Activated naive CD4-positive, alpha-beta T cell treated with Interleukin-2 at 50 U/mL for 16 hours (primary cell): ENCODE measurements at places on chromosomes 2 and 18.
A peak's percentile ranks its signal among the peaks of the same experiment; 100 is the strongest.

- no peak for DNase-seq
Measured at GRCh38 chr18:36124841-36125240, 4.3 kb downstream of the SLC39A6 start.

DNA sequence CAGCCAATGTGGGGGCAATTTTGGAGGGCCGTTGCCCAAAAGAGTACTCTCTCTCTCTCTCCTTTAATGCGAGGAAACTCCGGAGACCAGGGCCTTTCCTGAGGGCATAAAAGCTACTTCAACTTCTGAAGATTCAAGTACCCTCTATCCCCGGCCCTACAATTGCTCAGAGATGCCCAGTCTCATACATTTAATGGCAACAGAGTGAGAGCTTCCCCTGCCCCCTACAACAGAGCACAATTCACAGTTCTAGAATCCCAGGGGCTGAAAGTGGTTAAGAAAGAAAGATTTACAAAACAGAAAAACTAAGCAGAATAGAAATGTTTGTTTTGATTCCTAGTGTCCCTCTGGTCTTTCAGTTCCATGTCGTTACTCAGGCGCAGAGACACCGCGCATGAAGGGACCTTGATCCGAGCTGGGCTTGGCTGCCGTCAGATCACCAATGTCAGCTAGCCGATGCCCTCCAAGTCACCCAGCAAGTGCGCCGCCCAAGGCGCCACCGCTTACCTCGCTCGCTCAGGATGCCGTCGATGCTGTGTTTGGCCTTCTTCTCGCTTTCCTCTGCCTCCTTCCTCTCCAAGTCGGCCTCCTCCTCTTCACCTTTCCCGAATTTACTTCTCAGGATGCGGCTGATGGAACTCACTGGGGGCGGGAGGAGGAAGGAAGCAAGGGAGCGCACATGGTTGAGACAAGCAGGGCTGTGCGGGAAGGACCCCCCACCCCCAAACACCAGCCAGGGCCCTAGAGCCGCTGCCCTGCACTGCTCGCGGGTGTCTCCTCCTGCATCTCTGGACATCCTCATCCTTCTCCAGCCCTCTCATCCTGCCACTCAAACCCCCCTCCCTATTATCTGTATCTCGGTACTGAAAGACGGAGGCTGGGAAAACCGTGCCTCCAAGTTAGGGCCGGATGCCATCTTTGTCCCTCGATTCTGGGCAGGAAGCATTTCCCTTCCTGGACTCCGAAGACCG lies 4.9 kb downstream of the PAX3 start:
- no peak for DNase-seq

GRCh38 chr2:231399853-231400680 lies 4.6 kb downstream of the B3GNT7 start:
- DNase-seq: no peak

- DNase-seq: peak; percentile 28
Measured at GRCh38 chr2:196987649-196988364, 61.3 kb upstream of the PGAP1 start.

- no peak for DNase-seq
Measured at GRCh38 chr18:45755934-45756333, 32.0 kb downstream of the SLC14A1 start.

GRCh38 chr2:20042531-20042930 lies 8.9 kb downstream of the LAPTM4A start:
- DNase-seq: no peak

DNA sequence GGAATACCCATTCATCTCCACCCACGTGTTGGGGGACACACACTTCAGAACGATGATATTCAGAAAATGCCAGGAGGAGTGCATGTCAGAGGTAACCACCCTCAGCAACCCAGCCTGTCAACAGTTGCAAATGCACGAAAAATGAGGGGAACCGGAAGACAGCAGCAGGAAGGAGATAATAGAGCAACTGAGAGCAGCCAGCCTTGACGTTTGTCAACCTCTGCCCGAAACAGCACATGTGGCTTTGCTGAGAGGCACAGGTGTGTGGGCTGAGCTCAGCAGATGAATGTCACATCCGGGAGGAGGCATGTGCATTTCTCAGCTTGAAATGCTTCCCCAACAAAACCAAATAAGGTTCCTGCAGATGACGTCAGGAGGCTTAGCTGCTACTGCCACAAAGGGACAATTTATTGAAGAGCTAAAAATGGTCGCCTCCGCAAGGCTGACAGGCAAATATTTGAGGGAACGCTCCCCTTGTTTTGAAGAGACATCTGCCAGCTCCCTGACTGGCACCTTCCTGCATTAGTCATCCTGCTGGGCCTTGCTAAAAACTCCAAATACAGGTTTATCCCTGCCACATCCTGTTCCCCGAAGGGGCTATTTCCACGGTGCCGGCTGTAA lies 419.0 kb downstream of the NBAS start:
- peak; percentile 83 for DNase-seq

DNA sequence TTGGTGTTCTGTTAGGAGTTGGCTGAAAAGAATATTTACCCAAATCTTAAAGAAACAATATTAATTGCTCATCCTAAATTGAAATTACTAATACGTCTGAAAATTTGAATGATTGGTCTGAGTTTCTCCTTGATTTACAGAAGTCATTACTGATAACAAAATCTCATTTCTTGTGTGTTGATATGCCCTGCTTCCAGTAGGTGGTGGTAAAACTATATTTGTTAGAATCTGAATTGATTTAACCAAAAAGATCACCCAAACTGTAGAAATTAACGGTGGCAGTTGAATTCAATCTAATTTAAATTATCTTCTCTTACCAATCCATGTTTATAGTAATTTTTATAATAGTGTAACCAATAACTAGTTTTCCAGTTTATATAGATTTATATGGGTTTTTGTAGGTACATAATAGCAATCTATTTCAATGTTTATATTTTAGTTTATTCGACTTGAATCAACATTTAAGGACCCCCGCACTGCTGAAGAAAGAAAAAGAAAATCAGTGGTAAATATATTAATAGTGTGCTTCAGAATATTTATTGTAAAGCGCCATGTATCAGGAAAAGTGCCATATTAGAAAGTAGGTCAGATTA lies 38.3 kb downstream of the PAPOLG start:
- DNase-seq: no peak

- DNase-seq: no peak
Measured at GRCh38 chr18:9809697-9810096, 76.1 kb upstream of the TXNDC2 start.

GRCh38 chr2:133411857-133412256 lies 156.4 kb downstream of the NCKAP5 start:
- no peak for DNase-seq

DNA sequence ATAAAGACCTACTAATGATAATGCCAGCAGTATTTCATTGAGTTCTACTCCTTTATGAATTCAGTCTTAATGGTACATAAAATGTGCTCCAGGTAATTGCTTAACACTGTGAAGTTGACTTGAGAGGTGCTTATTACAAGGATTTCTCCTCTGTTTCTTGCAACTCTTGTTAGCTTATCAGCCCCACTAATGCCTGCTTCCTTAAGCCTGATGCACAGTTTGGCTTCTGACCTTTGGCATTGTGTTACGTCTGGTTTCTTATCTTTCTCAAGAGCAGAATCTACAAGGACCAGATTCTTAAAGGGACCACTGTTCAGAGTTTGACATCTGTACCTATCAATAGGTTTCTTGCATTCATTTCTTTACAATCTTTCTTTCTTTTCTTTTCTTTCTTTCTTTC lies 223.9 kb upstream of the CWC22 start:
- no peak for DNase-seq

- DNase-seq: no peak
Measured at GRCh38 chr2:165562233-165562632, 92.7 kb downstream of the CSRNP3 start.
